ENCODE measurements at places on chromosomes 6 and 20.

- DNase-seq, result no peak
These were observed 324.2 kb downstream of the UBE3D start for GRCh38 chr6:82741325-82741995.

DNA sequence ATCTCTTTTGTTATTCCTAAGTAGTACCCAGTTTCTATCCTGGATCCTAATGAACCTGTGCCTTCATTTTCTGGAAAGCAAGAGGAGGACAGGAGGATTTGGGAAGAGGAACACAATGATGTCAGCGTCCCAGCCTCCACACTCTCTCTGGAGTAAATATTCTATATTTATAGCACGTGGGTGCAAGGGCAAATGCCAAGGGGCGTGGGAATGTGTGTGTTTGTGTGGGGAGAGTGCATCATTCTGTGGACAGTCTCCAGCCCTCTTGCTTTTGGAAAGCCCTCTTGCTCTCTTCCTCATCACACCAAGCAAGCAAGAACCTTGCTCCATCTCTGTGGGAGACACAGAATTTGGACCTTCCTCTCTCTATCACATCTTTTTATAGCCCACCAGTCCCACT is 103.2 kb upstream of the EMILIN3 start:
- no peak for DNase-seq

DNA sequence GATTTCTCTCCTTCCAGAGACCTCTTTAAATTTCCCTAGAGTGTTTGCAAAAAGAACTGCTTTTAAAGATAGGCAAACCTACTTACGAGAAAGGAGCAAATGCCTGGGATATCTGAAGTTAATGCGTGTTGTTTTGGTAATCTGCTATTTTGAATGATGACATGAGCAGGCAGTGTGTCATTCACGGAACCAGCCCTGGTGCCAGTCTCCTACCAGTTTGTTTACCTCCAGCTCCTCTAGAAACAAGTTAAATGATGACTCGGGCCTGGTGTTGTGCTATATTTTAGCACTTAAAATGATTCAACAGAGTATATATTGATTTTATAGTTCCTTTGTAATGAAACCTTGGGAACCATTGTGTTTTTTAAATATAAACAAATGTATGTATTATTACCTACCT is 41.1 kb upstream of the MAP3K4 start:
- no peak for DNase-seq

GRCh38 chr6:31665501-31666336 is at the start of gene CSNK2B:
CSNK2B (plus strand) TSS chr6:31666080; CDS start chr6:31666832, 752 bp downstream.
- peak; percentile 97 for DNase-seq

DNA sequence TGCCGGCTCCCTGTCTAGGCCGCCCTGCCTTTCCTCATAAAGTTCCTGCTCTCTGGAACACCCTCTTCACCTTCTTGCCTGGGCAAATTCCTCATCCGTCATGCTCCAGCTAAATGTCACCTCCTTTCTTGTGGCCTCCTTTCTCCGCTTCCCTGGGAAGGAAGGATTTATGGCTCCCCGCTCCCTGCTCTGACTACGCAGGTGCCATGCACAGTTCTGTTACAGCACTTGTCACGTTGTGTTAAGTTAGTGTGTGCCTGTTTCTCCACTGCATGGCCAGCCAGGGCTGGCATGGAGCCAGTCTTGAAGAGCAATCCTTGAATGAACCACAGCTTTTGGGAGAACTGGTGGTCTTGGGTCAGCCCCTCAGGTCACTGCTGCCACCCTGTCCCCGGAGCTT is 61.7 kb downstream of the CD40 start:
- no peak for DNase-seq

GRCh38 chr20:58978351-58979190 is 2.5 kb upstream of the NELFCD start:
- DNase-seq, result no peak

All from stimulated activated CD8-positive, alpha-beta memory T cell treated with anti-CD3 and anti-CD28 coated beads, Interleukin-4, amount 100 ng/mL, for 1 hour (primary cell).